ENCODE measurements at places on chromosomes 2 and 18. TPM values are rescaled to one million over a fixed set of nuclear protein-coding genes. Genes with fewer than 3 reads are reported as not detected.

Gene RGPD4
- total RNA-seq: not detected

- H3K4me1 ChIP-seq: no peaks in the 10 kb centered on the region
- no peaks in the 10 kb centered on the region for H3K36me3 ChIP-seq
- no peak overlapping the region for H3K27ac ChIP-seq
- no peak overlapping the region for H3K4me3 ChIP-seq
- DNase-seq: no peak
Measured at GRCh38 chr18:78144669-78145068, 834.9 kb upstream of the SALL3 start.

DNA sequence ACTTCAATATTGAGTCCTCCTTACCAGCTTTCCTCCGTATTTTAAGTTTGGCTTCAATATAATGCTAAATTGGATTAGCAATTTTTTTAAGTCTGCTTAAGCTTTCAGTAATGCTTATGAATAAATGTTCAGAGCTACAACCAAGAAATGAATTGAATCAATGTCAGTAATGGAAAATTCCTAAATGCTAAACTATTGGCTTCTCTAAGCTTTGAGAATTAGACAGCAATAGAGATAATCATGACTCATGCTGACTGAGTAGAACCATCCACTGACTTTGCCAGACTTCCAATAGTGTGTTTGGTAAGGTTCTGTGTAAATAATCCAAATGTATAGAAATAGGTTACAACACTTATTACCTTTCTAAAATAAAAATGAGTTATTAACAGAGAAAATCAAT lies 8.9 kb upstream of the PDE1A start:
- no peak for DNase-seq
- H3K27ac ChIP-seq: no peak overlapping the region
- H3K4me1 ChIP-seq: no peaks in the 10 kb centered on the region
- no peak overlapping the region for H3K4me3 ChIP-seq
- H3K36me3 ChIP-seq: no peaks in the 10 kb centered on the region
- H3K27me3 ChIP-seq: no peaks in the 10 kb centered on the region

DNA sequence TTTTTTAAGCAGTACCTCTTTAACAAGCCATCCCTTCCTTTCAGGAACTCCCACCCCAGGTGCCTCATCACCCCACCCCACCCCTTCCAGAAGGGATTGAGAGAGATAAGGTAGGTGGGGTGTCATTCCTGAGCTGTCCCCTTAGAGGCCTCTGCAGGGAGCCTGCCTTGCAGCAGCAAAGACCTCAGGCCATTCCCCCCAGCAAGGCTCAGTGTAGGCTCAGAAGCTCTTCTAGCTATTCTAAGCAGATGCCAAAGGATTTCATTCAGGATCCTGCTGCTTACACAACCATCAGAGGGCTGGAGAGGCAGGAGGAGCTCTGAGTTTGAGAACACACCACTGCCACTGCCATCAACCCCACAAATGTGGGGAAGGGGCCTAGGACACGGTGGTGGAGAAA lies 5.8 kb upstream of the FIGLA start:
- H3K27me3 ChIP-seq: peaks cover 14% of the 10 kb centered on the region
- no peak overlapping the region for H3K4me3 ChIP-seq
- peaks cover 3% of the 10 kb centered on the region for H3K4me1 ChIP-seq
- no peaks in the 10 kb centered on the region for H3K36me3 ChIP-seq
- H3K27ac ChIP-seq: no peak overlapping the region
- no peak for DNase-seq

GRCh38 chr18:46215902-46216723 lies 111.9 kb downstream of the HAUS1 start:
- no peaks in the 10 kb centered on the region for H3K27me3 ChIP-seq
- H3K4me3 ChIP-seq: no peak overlapping the region
- DNase-seq: no peak
- no peak overlapping the region for H3K27ac ChIP-seq
- peaks cover 27% of the 10 kb centered on the region for H3K36me3 ChIP-seq

DNA sequence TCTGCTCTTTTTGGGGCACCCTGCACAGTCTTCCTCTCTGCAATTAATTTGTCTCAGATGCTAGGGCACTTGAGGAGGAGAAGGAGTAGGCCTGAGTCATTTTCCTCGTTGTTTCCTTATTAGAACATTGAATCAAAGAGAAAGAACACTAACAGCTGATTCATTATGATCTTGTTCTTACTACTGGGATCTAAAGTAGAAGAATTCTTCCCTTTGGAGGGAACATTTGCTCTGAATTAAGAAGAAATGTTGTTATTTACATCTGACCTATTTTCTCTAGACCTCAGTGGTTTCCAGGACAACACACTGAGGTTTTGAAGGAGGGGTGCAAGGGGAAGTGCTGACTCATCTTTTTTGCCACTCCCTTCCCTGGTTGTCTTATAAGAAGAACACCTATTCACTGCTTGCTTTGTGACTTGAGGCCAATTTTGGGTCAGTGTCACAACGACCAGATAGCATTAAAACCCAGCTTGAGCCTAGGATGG lies 24.3 kb upstream of the STAT1 start:
- H3K36me3 ChIP-seq: no peaks in the 10 kb centered on the region
- H3K4me3 ChIP-seq: no peak overlapping the region
- H3K4me1 ChIP-seq: peaks cover 9% of the 10 kb centered on the region

GRCh38 chr2:60589104-60589503 lies 35.6 kb upstream of the BCL11A start:
- no peaks in the 10 kb centered on the region for H3K27me3 ChIP-seq
- H3K27ac ChIP-seq: no peak overlapping the region
- DNase-seq: no peak
- H3K4me3 ChIP-seq: no peak overlapping the region
- no peaks in the 10 kb centered on the region for H3K4me1 ChIP-seq

GRCh38 chr2:8550481-8550880 lies 131.4 kb upstream of the ID2 start:
- no peak overlapping the region for H3K27ac ChIP-seq
- no peak for DNase-seq
- H3K36me3 ChIP-seq: no peaks in the 10 kb centered on the region
- no peak overlapping the region for H3K4me3 ChIP-seq
- H3K27me3 ChIP-seq: no peaks in the 10 kb centered on the region

Gene ZNF638
- 115 TPM for total RNA-seq

DNA sequence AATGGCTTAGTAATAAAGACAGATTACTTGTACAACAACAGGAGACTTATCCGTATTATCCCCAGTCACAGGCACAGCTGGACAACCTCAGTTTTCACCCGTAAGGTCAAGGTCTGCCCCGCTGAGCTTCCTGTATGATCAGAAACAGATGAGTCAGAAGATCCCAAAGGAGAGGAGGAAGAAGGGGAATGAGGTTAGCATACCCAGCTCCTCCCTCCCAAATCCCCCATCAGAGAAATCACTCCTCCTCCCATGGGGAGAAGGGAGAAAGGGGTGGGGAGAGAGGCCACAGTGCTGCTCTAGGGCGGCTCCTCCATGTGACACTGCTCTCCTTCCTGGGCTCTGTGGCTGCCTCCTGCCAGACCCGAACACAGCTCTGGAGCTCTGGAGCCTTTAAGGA lies 53.8 kb upstream of the SPTBN1 start:
- peaks cover 6% of the 10 kb centered on the region for H3K4me1 ChIP-seq
- no peaks in the 10 kb centered on the region for H3K36me3 ChIP-seq
- DNase-seq: no peak

Gene CYTIP
- total RNA-seq: 40.5 TPM

- no peak overlapping the region for H3K27ac ChIP-seq
- H3K27me3 ChIP-seq: no peaks in the 10 kb centered on the region
- no peaks in the 10 kb centered on the region for H3K4me1 ChIP-seq
- H3K4me3 ChIP-seq: no peak overlapping the region
- no peaks in the 10 kb centered on the region for H3K36me3 ChIP-seq
Measured at GRCh38 chr18:26780520-26781325, 84.8 kb downstream of the AQP4 start.

DNA sequence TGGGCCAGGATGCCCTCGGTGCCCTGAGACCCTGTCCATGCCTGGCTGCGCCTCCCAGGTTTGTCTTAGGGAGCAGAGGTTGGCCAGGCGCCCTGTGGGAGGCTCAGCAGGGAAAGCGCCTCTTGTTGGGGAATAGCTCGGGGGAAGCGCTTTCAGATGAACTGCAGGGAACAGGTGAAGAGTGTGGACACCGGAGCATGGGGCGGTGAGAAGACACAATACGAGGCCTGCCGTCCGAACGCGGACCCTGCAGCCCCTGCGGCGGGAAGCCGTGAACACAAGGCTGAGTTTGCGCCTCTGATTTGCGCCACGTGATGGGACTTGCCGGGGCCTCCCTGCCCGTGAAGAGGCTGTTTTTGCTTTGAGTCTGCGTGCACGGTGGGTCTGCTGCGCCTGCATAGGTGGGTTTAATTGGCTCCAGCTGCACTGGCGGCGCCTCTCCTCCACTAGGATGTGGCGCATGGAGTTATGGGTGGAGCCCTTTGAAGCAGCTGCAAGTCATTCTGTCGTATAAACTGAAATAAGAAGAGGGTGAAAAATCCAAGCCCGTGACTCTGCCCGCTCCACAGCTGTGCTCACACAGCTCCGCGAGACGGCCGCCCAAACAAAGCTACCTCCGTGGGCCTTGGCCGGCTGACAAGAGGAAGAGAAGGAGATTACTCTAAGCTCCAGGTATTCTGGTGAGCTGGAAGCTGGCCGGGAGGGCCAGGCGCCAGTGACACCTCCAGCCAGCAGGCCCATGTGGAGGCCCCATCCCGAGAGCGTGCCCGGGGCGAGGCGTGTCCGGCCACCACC lies 103.5 kb upstream of the CTDP1 start:
- H3K27me3 ChIP-seq: no peaks in the 10 kb centered on the region
- no peak overlapping the region for H3K4me3 ChIP-seq
- peak overlapping the region; percentile 48 for H3K27ac ChIP-seq
- peaks cover 17% of the 10 kb centered on the region for H3K4me1 ChIP-seq
